Stimulated activated CD4-positive, alpha-beta T cell treated with anti-CD3 and anti-CD28 coated beads, Interleukin-12 subunit alpha, Interleukin-12 subunit beta, amount 100 ng/mL, for 4 hours (primary cell): ENCODE measurements at places on chromosomes 2 and 18.
A peak's percentile ranks its signal among the peaks of the same experiment; 100 is the strongest.

DNA sequence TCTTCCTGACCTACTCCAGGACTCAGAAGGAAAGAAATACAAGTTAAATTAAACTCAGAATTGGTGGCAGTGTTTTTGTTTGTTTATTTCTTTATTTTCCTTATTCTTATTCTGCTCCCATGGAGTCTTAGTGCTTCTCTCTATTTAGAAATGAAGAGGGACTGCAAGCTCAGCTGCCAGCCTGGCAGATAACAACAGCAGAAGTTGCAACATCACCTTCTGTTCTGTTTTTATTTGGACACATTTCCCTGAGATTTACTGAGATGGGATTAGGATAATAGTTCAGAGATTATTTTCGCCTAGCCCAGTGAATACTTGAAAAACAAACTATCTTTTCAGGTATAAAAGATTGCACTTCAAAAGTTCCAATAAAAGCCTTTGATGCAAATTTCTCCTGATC, 70.4 kb upstream of the DTNA start:
- no peak for DNase-seq

DNA sequence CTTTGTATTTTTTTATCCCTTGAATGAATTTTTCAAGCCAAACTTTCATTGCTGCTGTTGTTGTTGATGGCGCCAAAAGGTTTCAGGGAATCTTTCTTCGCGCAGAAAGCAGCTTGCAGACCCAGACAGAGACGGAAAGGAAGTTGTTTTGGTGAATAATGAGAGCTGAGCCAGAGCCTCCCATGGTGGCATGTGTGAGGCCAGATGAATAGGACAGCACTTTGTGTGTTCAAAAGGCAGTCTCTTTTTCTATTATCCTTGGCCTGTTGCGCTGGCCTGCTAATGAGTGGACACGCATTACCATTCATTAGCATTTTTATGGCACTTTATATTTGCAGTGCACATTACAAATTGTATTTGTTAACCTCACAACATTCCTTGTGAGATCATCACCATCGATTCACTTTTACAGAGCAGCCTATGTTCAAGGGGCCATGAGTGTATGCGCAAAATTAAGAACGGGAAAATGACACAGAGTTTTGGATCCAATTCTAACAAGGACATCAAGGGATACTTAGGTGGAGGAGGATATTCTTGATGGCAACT, 754.7 kb downstream of the BCL11A start:
- no peak for DNase-seq

DNA sequence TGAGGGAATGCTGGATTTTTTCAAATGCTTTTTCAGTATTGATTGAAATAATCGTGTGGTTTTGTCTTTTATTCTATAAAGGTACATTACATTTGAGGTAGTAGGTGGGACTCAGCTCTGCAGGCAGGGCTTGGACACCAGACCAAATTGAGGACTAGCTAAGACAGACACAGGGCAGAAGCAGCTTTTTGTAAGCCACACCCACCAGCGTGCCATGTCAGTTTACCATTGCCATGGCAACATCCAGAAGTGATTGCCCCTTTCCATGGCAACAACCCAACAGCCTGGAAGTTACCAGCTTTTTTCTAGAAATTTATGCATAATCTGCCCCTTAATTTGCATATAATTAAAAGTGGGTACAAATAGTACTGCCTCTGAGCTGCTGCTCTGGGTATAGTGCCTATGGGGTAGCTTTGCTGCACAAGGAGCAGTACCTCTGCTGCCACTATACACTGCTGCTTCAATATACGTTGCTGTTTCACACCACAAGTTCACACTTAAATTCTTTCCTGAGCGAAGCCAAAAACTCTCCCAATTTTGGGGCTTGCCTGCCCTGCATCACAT, 23.6 kb upstream of the VWA3B start:
- DNase-seq, result no peak

- no peak for DNase-seq
These were observed 559.2 kb downstream of the TNS1 start for GRCh38 chr2:217443601-217444000.

DNA sequence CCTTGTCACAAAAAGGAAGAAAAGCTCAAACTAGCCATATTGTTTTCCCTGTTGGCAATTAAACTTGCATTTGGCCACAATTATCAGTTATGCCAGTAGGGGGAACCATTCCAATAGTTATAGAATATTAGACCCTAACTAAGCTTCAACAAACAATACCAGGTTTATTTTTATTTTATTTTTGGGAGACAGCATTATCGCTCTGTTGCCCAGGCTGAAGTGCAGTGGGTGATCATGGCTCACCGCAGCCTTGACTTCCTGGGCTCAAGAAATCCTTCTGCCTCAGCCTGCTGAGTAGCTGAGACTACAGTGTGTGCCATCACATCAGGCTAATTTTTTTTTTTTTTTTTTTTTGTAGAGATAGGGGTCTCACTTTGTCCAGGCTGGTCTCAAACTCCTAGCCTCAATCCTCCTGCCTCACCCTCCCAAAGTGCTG, 102.1 kb downstream of the ATAD2B start:
- no peak for DNase-seq

GRCh38 chr2:62313449-62314227, 117.7 kb downstream of the B3GNT2 start:
- DNase-seq, result no peak

DNA sequence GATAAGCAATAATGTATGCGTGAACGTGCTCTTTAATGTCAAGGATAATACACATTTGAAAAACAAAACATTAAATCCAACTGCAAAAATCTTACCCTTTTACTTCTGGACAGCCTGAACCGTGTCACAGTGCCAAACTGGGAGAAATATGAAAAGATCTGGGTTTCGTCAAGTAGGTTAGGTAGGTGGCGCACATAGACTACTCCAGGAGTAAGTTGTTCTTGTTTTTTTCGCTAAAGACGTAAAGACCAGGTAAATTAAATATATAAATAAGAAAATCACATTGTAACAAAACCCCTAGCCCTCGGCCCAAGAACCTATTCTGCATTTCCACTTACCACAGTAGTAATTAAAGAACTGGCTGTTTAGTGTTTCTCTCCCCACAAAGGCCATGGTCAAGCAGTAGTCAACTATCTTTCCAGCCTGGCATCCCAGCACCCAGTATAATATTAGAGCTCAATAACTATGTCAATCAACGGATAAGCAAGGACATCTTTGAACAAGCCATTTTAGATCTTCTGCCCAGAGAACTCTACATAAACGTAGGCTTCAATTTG, 1.1 kb downstream of the NIFK start:
- no peak for DNase-seq

- peak; percentile 37 for DNase-seq
These were observed 2.0 kb downstream of the LYPD6B start for GRCh38 chr2:149040451-149040850.

DNA sequence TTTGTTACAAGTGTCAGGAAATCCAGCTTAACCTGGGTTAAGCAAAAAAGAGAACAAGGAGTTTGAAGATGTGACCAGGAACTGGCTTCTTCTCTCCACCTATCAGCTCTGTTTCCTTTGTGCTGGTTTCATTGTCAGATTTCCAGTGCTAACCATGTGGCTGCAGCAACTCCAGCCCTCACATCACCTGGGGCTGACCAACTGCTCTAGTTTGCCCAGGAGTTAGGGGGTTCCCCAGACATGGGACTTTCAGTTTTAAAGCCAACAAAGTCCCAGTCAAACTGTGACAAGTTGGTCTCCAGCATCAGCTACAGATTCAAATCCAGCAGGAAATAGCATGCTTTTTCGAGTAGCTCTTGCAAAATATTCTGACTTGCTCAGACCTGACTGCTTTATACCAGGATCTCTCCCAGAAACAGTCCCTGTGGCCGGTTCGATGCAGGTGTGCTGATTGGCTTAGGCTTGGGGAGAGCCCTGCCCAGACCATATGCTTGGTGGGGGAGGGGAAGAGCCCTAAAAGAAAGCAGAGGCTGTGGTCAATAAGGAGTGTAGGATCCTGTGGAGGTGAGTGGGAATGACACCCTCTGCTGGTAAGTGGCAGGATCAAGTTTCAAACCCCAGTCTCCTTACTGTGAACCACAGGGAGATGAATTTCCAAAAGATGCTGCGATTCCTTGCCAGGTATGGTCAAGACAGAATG, 49.5 kb downstream of the KCNE4 start:
- DNase-seq, result no peak

DNA sequence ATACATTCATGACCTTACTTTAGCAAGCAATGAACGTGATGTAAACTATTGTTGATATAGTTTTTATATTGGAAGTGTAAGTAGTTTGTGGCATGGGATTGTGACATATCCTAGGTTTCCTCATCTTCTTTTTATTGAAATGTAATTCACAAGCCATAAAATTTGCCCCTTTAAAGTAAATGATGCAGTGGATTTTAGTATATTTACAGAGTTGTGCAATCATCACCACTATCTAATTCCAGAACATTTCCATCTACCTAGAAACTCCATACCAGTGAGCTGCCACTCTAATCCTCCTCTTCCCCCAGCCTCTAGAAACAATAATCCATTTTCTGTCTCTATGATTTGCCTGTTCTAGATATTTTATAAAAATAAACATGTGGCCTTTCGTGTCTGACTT, 10.7 kb upstream of the CASP10 start:
- DNase-seq, result no peak

GRCh38 chr18:62812242-62812641, 96.9 kb downstream of the PHLPP1 start:
- DNase-seq, result no peak

- no peak for DNase-seq
These were observed 228.3 kb upstream of the FOSL2 start for GRCh38 chr2:28164280-28164801.

GRCh38 chr2:224009605-224010315, 29.3 kb downstream of the SERPINE2 start:
- DNase-seq, result no peak

DNA sequence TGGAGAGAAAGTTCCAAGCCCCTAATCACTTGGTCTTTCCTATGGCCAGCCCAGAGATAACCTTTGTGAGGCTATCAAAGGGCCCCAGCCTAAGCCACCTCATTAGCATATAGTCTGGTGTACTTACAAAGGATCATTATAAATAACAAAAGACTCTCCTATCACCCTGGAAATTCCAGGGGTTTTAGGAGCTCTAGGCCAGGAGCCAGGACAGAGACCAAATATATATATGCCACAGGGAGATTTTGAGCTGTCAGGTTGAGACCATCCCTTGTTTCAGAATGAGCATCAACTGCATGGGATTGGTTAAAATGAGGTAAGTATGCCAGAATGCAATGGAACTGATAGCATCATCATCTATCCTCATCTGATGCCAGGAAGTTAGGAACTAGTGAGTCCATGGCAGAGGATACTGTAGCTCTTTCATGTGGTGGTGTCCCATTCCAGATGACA, 32.1 kb upstream of the CHRNA1 start:
- DNase-seq, result no peak

- DNase-seq, result no peak
These were observed 16.6 kb downstream of the SESTD1 start for GRCh38 chr2:179248024-179248348.

DNA sequence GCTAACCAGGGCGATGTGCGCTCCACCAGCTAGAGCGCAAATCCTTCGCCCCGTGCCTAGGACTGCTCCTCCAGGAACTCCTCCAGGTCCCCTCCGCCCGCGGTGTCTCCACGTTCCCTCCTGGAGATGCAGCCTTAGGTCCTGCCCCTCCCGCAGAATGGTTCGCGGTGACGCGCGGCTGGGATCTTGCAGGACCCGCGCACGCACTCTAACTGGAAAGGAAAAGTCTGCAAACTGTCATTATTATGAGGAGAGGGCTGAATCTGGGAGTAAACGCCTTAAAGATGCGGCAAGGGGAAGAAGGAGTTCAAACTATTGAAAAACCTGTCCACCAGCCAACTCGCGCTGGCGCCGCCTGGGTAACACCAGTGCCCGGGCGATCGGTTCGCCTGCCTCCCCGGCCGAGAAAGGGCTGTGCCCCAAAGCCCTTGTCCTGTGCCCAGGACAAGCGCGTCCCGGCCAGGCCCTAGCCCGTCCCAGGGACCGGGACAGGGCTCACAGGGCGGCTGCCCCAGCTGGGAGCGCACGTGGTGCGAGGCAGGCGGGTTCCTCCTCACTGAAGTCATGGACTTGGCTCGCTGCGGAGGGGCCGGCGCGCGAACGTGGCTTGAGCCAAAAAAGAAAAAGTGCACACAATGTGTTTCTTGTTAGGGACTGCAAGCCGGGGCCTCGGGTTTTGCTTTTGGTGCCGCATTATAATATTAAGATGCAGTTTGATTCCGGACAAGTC, 5.5 kb upstream of the ID2 start:
- DNase-seq, result no peak
